ENCODE measurements at places on chromosomes 13 and 19.

DNA sequence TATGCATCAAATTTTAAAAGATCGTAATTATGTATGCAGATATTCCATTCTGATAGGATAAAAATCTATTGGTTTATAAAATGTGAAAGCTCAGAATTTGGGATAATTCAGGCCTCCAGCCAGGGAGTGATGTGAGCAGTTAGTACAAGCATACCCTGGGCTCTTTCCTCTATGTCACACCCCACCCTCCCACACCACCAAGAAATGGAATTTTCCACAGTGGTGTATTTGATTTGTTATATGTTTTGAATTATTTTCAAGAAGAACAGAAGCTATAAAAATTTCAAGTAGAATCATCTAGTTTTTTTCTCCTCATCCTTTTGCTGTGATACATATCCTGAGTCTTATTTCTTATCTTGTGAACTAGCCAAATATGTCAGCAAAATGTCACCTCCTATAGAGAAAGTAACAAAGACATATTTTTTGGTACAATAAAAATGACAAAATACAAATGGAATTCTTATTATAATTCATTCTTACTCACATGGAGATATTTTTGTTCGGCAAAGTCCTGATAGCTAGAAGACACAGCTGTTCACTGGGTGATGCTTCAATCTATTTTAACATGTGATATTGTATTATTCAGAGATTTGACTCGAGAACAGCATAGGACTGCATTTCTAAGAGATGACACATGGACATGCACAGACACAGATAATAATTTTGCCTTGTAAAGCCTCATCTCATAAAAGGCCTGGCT lies 61.2 kb upstream of the FRY start:
- peak; percentile 63 for DNase-seq

DNA sequence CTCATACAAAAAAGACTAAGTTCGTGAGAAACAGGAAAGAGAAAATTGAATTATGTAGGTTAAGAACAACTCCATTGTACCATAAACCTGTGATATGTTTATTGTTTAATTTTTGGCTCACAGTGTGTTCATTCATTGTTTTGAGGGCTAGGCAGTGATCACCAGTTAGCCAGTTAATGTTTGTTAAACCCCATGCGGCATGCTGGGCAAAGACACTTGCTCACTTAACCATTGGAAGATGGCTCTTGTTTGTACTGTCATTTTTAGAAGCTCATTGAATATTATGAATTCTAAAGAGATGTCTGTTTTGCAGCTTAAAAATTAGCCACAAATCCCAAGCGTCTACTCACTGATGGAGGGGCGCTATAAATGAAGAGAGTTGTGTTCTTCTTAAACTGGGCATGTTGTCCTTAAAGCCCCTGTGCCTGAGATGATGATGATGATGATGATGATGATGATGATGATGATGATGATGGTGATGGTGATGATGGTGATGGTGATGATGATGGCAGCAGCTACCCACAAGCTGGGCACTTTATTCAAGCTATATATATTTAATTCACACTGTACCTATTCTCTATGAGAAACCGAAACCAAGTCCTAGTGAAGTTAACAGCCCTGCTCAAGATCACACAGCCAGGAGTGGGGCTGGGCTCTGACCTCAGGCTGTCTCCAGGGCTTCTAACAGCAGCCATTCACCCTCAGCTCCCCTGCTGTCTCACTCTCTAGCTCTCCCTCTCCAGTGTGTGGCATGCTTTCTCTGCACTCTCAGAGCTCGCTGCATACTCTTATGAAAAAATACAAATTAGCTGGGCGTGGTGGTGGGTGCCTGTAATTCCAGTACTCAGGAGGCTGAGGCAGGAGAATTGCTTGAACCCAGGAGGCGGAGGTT lies 169.1 kb downstream of the SHISA2 start:
- DNase-seq = no peak

- DNase-seq = no peak
These were observed 281.4 kb downstream of the LHFPL6 start for GRCh38 chr13:39321574-39321973.

DNA sequence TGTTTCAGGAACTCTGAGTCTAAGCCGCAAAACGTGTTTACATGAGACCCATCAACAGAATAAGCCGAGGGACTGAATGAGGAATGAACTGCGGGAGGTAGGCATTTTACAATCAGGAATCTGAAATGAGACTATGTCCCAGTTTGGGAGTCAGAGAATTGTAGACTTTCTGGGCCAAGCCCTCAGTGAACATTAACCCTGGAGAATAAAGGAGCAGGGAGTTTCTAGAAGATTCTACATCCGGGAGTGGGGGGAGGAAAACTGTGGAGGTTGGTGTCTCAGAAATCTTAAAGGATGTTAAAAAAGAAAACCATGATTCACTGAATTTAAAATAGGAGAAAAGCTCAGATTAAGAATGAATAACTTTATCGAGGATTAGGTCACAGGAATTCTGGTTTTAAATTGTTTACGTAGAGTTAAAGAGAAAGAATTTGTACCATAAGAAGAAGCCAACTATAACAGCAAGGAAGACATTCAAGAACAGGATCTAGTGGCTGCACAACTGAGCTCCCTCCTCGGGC lies 18.5 kb downstream of the RFX2 start:
- peak; percentile 67 for DNase-seq

- DNase-seq = no peak
These were observed 10.9 kb upstream of the GAS6 start for GRCh38 chr13:113874579-113875428.

DNA sequence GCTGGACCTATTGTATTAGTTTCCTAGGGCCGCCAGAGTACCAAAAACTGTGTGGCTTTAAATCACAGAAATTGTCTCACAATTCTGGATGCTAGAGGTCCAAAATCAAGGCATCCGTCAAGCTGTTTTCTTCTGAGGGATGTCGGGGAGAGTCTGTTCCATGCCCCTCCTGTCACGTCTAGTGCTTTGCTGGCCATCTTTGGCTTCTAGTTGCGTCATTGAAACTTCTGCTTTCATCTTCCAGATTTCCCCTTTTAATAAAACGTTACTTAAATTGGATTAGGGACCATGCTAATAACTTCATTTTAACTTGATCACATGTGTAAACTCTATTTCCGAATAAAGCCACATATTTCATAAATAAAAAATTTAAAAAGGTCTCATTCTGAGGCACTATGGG lies 47.5 kb downstream of the TRPM4 start:
- DNase-seq = no peak

DNA sequence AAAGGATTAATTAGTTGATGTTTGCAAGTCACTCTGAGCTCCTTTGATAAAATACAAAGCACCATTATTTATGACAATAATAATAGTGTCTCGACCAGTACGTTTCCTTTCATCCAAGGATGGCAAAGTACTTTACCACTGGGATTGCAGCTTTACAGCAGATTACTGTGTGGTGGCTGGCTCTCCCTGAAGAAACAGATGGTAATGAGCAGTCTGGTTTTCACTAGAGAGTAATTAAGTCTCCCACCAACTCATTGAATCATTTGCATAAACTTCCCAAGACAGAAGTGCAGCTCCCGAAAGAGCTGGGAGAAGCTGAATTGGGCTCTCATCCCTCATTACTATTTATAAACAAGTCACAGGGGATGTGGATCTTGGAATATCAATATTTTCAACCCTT lies 48.7 kb downstream of the KLF5 start:
- DNase-seq = no peak

- no peak for DNase-seq
These were observed 6.8 kb downstream of the GIPC3 start for GRCh38 chr19:3591876-3592613.

DNA sequence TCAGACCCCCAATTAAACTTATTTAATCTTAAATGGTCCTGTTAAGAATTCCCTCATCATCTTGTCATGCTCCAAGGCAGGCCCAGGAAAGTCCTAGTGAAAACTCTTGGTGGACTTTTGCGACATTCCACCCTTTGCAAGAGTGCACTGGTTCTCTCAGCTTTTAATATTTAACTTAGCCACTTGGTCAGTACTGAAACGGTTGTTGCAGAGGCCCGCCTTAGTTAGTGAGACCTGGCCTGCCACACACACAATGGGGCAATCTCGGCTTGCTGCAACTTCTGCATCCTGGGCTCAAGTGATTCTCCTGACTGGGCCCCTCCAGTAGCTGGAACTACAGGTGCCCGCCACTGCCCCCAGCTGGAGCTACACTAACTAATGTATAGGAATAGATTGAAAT lies 1366.0 kb downstream of the UQCRFS1 start:
- DNase-seq = no peak

DNA sequence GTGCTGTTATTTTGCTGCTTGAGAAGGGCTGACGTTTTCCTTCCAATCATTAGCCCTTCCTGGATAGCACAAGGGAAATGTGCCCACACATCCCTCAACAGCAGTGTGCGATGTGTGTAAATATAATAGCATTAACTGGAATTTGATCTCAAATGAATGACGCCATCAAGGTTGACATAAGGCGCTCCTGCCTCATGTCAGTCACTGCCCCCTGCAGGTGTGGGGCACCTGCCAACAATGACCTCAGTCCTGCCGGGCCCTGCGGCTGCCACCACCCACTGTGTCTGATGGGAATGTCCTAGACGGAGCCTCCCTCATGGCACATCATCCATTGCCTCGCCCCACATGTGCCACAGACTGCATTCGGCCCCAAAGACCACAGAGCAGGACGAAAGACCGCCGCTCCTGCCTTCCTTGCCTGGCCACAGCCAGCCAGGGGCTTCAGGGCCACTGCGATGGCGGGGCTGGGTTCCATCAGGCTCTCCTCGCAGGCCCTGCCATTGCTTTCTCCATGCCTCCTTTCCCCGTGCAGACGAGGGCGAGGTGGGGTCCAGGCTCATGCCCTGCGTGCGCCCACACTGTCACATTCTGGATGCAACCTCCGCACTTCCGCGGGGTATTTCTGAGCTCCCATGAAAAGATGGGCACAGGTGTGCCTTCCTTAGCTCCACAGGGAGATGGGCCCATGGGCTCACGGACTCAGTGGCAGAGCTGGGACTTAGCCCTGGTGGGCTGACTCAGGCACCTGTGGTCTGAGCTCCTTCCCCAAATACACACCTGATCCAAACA lies 146.7 kb downstream of the SOX1 start:
- no peak for DNase-seq

DNA sequence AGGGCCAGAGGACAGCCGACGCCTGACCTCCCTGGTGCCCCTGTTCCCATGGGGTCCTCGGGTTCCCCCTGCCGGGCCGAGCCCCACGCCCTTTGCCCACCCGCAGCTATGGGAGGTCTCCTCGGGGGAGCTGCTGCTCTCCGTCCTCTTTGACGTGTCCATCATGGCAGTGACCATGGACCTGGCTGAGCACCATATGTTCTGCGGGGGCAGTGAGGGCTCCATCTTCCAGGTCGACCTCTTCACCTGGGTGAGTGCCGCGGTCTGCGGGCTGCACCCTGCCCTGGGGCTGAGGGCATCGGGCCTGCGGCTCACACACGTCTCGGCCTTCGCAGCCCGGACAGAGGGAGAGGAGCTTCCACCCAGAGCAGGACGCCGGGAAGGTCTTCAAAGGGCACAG lies 6.6 kb downstream of the WDR18 start:
- DNase-seq = no peak

GRCh38 chr13:73283636-73284035 lies 224.8 kb downstream of the KLF5 start:
- no peak for DNase-seq

DNA sequence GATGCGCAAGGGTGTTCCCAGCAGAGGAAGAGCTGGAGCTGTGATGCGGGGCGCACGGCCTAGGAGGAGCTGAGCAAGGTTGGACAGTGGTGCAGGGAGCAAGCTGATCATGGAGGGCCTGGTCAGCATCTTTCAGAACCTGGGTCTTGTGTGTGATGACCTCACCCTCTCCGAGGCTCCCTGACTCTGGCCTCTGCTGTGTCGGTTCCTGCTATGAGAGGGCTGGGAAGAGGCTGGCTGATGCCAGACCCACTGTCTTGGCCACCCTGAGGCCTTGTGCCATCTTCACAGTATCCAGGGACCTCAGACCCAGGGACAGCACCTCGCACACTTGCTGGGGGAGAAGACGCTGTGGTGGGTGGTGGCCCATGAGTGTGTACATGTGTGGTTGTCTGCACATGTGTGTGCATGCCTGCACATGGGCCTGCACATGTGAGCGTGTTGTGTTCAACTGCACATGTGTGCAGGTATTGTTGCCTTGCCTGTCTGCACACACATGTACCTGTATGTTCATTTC lies 16.5 kb upstream of the C13orf46 start:
- no peak for DNase-seq

DNA sequence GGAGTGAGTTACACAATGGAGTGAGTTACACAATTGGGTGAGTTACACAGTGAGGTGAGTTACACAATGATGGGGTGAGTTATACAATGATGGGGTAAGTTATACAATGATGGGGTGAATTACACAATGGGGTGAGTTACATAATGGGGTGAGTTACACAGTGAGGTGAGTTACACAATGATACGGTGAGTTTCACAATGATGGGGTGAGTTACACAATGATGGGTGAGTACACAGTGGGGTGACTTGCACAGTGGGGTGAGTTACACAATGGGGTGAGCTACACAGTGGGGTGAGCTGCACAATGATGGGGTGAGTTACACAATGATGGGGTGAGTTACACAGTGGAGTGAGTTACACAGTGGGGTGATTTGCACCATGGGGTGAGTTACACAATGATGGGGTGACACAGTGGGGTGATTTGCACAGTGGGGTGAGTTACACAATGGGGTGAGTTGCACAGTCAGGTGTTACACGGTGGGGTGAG lies 52.5 kb upstream of the GAS6 start:
- DNase-seq = no peak

DNA sequence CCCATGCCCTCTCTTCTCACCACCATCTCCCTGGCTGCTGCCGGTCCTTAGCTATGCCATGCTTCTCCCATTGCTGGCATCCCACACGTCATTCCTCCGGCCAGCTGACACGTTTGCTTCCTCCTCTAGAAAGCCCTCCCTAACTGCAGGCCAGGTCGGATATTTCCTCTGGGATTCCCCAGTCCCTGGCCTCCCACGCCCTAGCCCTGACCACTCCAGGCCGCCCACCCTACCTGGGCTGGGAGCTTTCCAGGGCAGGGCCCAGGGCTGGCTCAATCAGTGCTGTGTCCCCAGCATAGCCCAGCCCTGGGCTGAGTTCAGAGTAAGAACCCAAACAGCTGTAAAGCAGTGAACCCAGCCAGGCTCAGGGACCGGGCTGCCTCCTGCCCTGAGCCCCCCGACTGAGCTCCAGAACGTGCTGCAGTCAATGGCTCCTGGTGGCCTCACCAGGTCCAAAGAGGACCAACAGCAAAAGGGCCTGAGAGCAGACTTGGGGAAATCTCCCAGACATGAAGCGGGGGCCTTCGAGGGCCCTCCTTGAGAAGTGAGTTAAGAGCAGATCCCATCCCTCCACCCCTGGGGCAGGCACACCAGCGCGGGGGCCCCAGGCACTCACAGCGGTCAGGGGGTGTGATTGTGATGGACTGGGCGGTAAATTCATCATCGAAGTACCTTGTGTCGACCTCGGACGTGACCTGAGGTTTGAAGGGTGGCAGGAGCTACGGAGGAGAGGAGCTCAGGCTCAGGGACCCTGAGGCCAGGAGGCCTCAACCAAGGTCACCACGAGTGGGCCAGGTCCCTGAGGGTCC lies 8.1 kb upstream of the CCNP start:
- no peak for DNase-seq

- DNase-seq = peak; percentile 12
These were observed at the start of gene MLNR for GRCh38 chr13:49220036-49220855. Gene MLNR (plus strand): TSS chr13:49220338. CDS start chr13:49220338, 0 bp downstream.

- no peak for DNase-seq
These were observed 48.0 kb downstream of the GGACT start for GRCh38 chr13:100540621-100541020.

- peak; percentile 79 for DNase-seq
These were observed 1.2 kb upstream of the DCT start for GRCh38 chr13:94480672-94481145.

Measured in fibroblast of skin of right quadriceps (primary cell).